AG04450 (cell line): ENCODE measurements at places on chromosomes 12 and 14.

- DNase-seq, result no peak
These were observed 413.8 kb downstream of the BCL11B start for GRCh38 chr14:98858158-98858557.

DNA sequence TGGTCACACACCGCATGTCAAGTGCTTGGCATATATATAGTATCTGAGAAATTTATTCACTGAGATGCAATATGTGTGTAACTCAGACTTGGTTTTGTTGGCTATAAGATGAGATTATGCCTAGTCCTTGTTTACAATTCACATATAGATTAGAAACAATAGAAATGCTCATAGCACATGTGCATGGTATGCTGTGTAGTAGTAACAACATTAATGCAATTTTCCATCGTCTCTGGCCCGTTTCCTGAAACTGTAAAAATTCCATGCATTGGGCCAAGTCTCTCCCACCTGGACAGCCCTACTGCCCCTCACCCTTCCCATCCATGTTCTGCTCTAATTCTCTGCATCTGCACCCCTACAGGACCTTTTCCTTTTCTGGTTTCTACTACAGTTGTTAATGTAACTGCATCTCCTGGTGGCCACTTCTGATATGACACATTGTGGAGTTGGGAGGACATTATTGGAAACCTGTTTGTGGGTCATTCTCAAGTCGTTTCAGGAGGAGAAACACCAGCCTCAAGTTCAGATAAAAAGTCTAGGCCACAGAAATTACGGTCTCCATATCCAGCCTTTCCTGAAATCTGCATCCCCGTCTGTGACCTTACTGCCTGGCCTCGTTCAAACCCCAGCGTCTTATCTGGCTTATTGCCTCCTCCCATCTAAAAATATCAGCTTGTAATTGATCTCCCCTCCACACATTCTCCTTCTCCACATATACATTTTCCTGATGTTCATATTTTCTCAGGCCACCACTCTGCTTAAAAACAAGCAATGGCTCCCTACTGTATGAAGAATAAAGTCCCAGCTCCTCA is 37.5 kb downstream of the EMP1 start:
- DNase-seq, result no peak

DNA sequence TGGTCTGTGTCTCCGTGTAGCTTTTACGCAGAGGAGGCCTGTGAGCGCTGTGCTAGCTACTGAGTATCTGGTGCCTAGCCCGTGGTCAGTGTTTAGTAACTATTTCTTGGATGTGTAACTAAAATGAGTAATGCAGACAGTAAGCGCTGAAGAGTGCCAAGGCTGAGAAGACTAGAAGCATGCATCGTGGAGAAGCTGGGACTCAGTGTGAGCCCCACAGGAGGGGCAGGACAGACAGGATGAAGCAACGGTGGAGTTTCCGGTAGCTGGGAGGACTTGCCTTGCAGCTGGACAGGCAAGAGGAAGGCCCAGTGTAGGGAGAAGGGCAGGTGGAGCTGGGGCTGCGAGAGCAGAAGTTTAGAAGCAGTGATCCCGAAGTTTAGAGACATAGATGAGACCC is 233.4 kb upstream of the FKBP4 start:
- DNase-seq, result no peak

GRCh38 chr14:91912035-91912434 is 35.5 kb downstream of the FBLN5 start:
- no peak for DNase-seq

DNA sequence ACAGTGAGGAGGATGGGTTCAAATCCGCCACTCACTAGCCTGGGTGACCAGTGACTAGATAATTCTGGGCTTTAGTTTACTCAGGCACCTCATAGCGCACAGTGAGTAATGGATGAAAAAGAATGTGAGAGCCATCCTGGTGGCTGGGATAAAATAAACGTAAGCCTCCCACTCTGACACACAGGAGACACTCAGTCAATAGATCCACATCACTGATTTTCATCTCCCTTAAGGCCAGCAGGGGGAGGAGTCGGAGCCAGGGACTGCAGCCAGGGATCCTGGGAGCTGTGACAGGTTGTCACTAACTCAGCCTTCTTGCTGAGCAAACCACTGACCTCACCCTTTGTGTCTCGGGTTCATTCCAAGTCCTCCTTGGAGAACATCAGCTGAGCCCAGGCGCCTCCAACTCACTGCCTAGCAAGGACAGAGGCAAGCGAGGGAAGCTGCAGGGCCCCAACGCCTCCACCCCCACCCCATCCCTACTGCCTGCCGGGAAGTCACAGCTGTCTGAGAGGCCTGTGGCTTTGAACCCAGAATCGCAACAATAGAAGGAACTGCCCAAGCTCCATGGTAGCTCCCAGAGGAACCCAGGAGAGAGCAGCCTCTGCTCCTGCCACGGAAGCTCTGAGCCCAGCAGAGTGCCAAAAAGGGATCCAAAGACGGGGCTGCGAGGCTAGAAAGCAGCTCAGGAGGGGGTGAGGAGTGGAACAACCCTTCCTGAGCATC is 30.7 kb downstream of the PXN start:
- DNase-seq, result peak; percentile 70

GRCh38 chr12:77949943-77950342 is 119.2 kb downstream of the NAV3 start:
- DNase-seq, result no peak

DNA sequence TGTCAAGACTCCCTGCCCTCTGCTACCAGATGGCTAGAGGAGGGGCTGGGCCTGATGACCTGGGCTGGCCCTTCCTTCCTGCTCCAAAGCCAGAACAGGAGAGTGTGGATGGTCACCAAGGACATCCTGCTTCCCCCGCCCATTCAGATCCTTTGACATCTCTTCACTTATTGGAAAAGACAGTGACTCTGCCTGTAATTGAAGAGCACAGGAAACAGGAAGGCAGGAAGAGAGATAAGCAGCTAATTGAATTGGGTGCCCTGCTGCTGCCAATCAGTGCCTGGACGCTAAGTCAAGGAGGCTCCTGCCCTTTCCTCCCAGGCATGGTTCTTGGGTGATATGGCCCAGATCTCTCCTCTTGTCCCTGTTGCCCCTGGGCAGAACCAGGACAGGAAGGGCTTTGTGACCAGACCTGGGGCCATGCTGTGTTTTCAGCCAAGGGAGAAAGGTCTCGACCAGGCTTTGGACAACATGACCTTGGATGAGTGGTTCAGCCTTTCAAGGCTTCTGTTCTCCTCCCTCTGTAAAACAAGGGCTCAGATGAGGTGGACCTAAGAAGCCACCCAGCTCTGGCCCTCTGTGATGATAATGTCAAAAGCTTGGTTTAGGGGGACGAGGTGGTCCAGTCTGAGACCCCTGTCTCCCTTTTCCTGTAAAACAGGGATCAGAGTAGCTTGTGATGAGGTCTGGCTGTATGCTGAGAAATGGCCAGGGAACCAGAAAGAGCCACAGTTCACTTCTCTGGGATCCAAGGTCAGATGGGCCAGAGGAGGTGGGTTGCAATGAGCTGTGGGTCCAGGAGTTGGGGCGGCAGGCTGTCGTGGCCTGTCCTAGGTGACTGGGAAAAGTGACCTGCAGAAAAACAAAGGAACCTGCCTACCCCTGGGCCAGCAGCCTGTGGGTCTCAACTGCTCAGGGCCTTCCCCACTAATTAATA is 38.8 kb downstream of the FAM222A start:
- no peak for DNase-seq

DNA sequence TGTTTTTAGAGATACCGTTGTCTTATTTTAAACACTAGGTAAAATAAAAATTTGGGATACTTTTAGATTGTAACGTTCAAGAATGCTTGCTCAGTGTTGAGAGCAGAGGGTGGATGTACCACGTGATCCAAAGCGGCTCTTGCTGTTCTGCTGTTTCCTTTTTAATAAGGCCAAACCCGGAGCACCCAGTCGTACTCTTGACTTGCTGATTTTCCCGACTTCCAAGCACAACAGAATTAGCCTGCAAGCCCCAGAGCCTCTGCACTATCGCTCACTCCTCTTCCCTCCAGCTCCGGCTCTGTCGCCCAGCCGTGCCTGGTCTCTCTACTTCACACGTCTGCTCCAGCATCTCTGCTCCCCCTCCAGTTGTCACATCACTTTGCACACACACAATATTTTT is 77.3 kb downstream of the EMP1 start:
- DNase-seq, result no peak

- DNase-seq, result peak; percentile 24
These were observed 35.2 kb upstream of the PAWR start for GRCh38 chr12:79725987-79726386.

GRCh38 chr12:20370866-20371519 is 2.7 kb downstream of the PDE3A start:
- DNase-seq, result no peak
